ENCODE measurements at places on chromosomes 1 and 21.
A peak's percentile ranks its signal among the peaks of the same experiment; 100 is the strongest.

- no peak for DNase-seq
Observed at GRCh38 chr1:59212706-59213105, 84.2 kb upstream of the FGGY start.

GRCh38 chr21:33035147-33035546 is 9.4 kb downstream of the OLIG2 start:
- no peak for DNase-seq

- no peak for DNase-seq
Observed at GRCh38 chr21:16320110-16320509, 590.3 kb downstream of the USP25 start.

GRCh38 chr1:93565496-93566206 is 116.0 kb downstream of the BCAR3 start:
- DNase-seq = no peak

GRCh38 chr1:113760102-113761080 is 1.1 kb upstream of the PHTF1 start:
- peak; percentile 38 for DNase-seq

DNA sequence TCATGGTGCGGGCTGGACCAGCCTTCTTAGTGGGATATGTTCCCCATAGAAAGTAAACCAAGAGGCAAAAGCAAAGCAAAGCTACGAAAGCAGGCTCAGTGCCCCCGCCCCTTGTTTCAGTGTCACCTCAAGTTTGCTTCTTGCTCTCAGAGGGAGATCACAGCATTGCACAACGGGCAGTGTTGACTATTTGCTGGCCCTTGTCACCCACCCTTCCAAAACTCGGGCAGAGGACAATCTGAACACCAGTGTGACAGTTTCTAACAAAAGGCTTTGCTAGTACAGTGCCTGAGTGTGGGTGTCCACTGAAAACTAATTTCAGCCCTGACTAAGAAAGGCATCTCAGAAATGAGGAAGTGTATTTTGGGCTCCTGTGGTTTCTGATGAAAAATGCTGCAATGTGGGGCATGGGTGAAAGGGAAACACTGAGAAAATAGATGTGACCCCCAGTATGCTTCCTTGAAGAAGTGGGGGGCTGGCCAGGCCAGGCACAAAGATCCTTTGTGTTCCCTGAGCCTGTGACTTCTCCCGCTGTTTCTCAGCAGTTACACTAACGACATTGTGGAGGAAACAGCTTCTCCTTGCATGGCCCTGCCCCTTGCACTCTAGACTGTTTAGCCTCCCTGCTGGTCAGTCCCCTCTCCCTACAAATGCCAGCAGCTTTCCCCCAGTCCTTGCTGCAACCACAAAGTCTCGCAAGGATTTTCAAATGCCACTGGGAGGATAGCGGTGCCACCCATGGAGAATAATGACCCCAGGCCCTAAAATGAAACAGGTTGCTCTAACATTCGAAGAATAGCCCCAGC is 33.3 kb upstream of the KCNE1 start:
- DNase-seq = no peak

DNA sequence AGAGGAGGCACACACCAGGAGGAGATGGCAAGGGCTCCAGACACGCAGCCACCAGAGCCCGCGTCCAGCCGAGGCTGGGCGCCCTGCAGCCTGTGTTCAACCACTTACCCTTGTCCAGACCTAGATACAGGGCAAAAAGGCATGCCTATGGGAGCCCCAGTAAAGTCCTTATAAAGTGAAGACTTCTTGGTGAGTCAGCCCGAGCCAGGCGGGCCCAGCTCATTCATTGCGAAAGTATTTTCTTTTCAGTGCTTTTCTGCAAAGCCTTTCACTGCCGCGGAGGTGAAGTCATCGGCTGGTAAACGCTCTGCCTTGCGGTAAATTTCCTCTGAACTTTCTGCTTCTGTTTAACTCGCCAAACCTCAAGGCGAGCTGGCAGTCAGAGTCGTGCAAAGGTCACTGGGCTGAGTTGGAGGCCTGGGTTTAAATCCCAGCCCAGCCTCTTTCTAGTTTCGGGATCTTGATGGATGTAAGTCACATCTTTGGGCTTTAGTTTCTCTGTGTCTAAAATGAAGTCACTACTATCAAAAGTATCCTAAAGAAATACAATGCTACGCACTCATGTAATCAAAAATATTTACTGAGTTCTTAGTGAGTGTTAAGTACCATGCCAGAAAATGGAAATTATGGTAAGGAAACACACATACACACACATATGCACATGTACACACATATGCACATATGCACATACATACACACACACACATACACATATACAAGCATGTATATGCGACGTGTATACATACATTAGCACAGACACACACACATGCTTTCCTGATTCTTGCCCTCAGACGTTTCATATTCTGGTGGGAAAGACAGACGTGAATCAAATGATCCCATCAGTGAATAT is 54.7 kb upstream of the IFFO2 start:
- DNase-seq = peak; percentile 67

DNA sequence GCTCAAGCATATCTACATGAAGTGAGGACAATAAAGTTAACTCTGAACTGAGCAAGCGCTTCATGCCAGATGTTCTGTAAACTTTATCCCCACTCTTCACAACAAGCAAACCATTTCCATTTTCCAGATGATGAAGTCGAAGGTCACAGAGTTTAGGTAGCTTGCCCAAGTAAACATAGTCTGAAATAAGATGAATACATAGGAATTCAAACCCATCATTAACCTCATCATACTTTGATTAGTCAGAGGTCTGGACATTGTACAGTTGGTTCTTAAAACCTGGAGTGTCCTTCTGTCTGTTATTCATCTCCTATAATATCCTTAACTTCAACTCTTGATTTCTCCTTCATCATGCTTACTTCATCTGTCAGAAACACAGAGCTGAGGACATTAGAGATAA is 180.3 kb upstream of the C8B start:
- DNase-seq = no peak

DNA sequence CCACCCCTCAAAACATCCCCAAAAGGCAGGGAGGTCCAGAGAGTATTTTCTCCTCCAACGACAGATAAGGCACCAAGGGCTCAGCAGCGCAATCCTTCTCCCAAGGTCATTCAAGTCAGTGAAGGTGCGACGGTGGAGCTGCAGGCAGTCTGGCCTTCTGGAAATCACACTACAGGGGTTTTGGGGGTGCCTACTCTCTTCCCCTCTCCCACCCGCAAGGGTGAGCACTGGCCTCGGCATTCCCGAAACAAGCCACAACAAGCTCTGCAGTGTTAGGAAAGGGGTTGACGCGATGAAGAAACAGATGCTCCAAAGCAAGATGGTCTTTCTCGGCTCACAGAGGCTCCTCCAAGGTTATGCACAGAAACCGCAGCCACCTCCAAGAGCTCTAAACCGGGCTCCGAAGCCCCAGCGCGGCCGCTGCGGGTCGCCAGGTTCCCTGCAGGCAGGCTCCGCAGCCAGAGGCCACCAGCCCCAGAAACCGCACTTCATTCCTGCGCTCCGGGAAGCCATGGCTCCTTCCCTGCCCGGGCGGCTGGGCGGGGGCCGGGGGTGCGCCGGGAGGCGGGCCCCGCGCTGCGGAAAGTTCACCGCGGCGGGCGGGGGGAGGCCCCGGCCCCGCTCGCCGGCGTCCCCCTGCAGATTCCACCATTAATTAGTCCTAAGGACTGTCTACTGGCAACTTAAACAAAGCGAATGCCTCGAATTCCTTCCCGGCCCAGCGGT is 1.1 kb downstream of the LUZP1 start:
- DNase-seq = peak; percentile 73

DNA sequence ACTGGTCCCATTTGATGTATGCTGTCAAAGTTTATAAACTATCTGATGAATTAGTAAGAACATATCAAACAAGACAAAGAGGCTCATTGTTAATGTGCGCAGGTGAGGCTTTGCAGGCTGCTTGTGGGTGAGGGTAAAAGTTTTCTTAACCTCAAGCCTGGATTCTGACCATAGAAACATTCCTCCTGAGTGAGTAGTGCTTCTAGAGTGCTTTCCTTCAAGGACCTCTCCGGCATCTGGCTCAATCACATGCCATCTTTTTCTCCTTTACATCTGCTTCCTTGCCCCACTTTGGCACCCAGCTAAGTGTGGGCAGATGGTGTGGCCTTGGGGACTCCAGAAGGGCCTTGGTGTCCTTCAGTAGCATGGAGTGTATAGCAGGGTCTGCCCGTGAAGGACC is 104.0 kb downstream of the ROR1 start:
- no peak for DNase-seq

- DNase-seq = no peak
Observed at GRCh38 chr1:47725511-47725991, 271.6 kb downstream of the TRABD2B start.

DNA sequence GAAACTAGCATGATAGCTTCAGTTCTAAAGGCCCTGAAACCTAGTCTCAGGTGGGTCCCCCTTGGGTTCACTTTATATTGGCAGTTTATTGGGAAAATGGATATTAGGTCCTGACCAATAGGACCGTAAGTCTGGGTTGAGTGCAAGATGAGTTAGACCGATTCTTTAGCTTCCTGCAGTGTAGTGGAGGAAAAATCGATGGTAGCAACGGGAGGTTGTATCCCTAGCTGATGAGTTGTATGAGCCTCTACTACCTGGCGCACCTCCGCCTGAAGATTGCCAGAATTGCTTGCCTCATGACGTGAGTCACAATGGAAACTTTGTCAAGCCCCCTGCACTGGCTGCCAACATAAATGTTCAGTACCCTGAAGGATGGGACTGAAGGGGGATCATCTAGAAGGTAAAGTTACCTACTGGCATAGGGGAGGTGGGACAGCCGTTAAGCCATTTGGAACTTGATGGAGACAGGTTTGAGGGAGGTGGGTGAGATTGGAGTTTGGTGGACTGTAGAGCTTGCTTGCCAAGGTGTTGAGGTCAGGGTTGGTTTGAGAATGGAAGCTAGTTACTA is 3.9 kb downstream of the RCC1 start:
- DNase-seq = no peak

GRCh38 chr1:228323401-228323800 is 83.2 kb downstream of the TRIM11 start:
- no peak for DNase-seq

DNA sequence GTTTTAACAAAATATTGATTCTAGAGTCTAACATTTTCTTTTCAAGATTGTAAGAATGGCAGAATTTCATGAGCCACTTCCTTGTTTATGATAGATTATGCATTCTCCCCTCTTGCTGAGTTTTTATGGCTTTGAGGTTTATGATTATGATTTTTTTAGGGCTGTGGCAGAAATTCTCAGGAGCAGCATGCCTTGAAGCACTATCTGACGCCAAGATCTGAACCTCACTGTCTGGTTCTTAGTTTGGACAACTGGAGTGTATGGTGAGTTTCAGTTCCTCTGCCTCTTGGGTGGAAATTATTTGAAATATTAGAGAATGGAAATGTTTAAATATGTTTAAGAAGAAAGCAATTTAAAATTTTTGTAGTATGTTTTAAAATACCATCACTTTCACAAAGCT is 10.2 kb downstream of the USP16 start:
- DNase-seq = no peak

GRCh38 chr1:32763221-32763620 is 53.9 kb downstream of the YARS1 start:
- DNase-seq = no peak

- DNase-seq = no peak
Observed at GRCh38 chr1:160245434-160245833, 16.9 kb downstream of the DCAF8 start.

- no peak for DNase-seq
Observed at GRCh38 chr1:104733866-104734265, 984.2 kb downstream of the AMY1C start.

DNA sequence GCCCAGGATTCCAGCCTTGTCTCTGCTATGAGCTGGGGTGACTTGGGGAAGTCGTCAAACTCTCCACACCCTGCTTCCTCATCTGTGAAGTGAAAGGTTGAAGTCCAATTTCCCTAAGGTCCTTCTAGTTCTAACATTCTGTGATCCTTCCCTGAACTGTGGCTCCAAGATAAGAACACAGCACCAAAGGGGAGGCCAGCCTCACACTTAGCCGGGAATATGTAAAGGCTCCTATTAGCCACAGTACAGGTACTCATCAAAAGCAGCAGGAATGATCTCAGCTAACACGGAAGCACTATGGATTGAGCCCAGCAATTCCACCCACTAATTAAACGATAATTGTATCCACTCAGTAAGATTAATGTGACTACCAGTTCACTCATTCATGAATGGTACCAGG is 4.0 kb downstream of the SLC30A10 start:
- no peak for DNase-seq

DNA sequence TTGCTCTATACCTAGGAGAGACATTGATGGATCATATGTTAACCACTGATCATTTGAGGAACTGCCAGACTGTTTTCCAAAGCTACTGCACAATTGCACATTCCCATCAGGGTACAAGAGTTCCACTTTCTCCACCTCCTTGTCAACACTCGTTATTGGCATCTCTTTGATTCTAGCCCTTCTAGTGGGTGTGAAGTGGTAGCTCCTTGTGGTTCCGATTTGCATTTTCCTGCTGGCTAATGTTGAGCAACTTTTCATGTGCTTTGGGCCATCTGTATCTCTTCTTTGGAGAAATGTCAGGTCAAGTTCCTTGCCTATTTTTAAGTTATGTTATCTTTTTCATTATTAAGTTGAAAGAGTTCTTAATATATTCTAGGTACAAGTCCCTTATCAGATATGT is 90.1 kb downstream of the DMRTB1 start:
- DNase-seq = no peak

DNA sequence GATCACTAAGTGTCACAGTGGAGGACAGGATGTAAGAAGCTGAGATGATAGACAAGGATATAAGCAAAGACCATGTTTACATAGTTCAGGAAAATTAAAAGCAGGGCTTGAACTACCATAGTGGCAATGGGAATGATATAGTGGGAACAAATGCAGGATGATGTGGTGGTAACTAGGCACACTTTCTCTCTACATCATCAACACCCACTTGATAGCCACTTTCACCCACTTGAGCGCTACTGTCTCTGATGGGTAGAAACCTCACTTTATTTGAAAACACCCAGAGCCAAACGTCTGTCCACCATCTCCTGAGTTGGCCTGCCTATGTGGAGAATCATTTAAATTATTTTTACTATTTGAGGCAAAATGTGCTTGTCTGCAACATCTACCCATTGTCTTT is 305.0 kb upstream of the ST6GALNAC5 start:
- no peak for DNase-seq

GRCh38 chr1:150578272-150579109 is 919 bp downstream of the MCL1 start:
- DNase-seq = peak; percentile 81

- no peak for DNase-seq
Observed at GRCh38 chr1:59639266-59639665, 175.5 kb upstream of the HOOK1 start.

- DNase-seq = no peak
Observed at GRCh38 chr1:97094247-97094972, 372.8 kb downstream of the PTBP2 start.

- DNase-seq = no peak
Observed at GRCh38 chr1:167168424-167168823, 52.3 kb upstream of the POU2F1 start.

GRCh38 chr21:46598581-46599572 is 6.0 kb downstream of the S100B start:
- DNase-seq = no peak

GRCh38 chr1:211939876-211940468 is 95.4 kb downstream of the INTS7 start:
- no peak for DNase-seq

GRCh38 chr1:248111157-248111556 is 16.2 kb downstream of the OR2L13 start:
- no peak for DNase-seq

Measured in right forelimb (tissue), 1 donor.